ENCODE measurements at places on chromosomes 5 and 9.

GRCh38 chr9:77604316-77604715 is 43.8 kb downstream of the GNA14 start:
- peak; percentile 25 for DNase-seq

GRCh38 chr9:121463026-121463807 is 36.4 kb downstream of the GGTA1 start:
- no peak for DNase-seq

GRCh38 chr9:15231788-15232635 is 75.0 kb downstream of the TTC39B start:
- DNase-seq = peak; percentile 39

DNA sequence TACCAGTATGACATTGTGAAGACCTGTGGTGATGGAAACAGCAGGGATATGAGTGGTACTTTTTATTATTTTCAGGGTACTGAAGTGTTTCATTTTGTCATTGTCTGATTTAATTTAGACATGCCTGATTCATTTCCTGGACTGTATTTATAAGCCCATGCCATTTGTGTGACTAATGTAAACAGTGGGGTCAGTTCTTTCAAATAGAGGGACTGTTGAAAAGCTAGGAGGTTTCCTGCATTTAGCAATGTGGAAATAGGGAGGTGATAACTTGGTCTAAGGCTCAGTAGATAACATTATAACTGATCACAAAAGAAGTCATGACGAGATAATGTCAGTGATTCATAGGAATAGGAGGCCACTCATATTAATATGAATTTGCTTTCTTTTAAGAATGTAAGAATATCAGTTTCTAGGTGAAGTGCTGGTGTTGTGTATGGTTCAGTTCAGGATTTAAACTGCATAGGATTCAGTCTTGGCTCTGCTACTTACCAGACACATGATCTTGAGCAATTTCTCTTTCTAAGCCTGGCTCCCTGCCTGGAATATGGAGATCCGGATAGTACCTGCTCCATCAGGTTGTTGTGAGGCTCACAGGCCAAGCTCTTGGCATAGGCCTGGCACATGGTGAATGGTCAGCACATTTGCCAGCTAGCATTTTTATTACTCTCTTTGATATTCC is 7.5 kb downstream of the RASGRF2 start:
- DNase-seq = peak; percentile 90

- DNase-seq = peak; percentile 87
Measured at GRCh38 chr9:81028504-81028903, 660.8 kb downstream of the TLE1 start.

- peak; percentile 66 for DNase-seq
Measured at GRCh38 chr5:125584140-125584520, 837.7 kb upstream of the ZNF608 start.

GRCh38 chr5:58872670-58873273 is 289.9 kb downstream of the RAB3C start:
- no peak for DNase-seq

DNA sequence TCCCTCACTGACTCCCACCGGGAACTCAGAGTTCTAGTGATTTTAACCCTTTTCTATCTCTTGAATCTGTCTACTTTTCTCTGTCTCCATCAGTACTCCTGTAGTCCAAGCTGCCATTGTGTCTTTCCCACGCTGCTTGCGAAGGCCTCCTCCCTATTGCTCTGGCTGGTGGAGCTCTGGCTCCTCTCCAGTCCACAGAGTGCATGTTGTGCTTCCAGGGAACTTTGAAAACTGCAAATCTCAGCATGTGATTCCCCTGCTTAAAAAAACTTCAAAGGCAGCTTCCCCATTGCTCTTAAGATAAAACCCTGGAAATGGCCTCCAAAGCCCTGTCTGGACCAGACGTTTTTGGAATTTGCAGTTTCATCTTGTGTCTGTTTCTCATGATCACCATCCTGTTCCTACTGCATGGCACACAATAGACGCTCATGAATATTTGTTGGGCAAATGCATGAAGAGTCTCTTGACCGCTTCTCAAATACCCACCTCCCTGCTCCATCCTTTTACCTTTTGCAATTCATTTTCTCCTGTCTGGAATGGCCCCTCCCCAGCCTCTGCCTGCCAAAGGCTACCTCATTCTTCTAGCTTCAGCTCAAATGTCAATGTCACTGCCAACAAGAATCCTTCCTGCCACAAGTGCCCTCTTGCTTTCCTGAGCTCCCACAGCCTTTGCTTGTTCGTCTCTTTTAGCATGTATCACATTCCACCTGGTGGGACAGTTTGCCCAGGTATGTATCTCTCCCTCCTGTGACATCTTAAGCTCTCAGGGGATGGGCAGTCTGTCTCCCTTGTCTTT is 293.2 kb downstream of the ARHGAP26 start:
- peak; percentile 35 for DNase-seq

- DNase-seq = no peak
Measured at GRCh38 chr5:173045474-173045873, 10.7 kb upstream of the CREBRF start.

- no peak for DNase-seq
Measured at GRCh38 chr9:128415281-128415680, 5.4 kb upstream of the CERCAM start.

GRCh38 chr5:38371596-38371995 is 113.2 kb downstream of the EGFLAM start:
- no peak for DNase-seq

DNA sequence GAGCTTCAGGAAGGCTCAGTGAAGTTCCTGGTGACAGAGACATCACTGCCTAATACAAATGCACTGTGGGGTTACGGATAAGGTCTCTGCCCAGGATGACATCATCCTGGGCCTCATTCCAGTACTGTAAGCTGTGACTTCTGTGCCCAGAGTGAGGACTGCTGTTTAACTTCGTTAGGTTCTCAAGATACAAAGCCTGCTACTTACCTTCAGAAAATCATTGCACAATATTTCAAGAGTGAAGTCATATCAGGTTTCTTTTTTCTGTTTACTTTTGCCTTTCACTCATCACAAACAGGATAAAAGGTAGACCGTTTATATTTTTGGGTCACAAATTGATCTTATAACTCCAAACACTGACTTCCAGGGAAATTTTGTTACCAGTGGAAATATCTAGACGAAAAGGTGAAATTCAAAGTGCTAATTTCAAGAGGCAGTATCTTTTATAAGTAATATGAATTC is 241.2 kb downstream of the PIK3R1 start:
- DNase-seq = peak; percentile 70

Data from fibroblast of lung (primary cell).